Natural killer cell treated with Interleukin-12 subunit alpha and Interleukin-12 subunit beta and Interleukin-15 and Interleukin-18, amount 100 ng/mL, for 72 hours (primary cell): ENCODE measurements at places on chromosomes 4 and X. TPM values are rescaled to one million over a fixed set of nuclear protein-coding genes. Genes with fewer than 3 reads are reported as not detected.

DNA sequence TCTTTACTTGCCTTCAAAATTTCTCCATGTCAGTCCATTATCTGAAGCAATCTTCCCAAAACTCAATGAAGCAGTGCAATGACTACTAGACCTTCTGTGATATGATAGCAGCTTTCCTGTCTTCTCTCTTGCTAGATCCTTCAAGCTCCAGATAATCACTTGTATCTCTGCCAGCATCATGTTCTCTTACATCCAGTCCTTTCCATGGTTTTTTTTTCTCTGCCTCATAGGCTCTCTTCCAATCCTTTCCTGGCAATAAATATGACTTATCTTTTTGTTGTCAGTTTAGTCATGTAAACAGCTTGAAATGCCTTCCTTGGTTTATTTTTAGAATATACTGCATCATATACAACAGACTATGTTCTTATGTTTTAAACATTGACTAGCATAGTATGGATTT is 193.5 kb downstream of the CFAP299 start:
- no peak for DNase-seq

GRCh38 chr4:23958749-23959148 is 68.9 kb upstream of the PPARGC1A start:
- DNase-seq, result no peak

The ZCCHC12 gene
- not detected for total RNA-seq

GRCh38 chr4:16669036-16669435 is 229.4 kb downstream of the LDB2 start:
- no peak for DNase-seq

DNA sequence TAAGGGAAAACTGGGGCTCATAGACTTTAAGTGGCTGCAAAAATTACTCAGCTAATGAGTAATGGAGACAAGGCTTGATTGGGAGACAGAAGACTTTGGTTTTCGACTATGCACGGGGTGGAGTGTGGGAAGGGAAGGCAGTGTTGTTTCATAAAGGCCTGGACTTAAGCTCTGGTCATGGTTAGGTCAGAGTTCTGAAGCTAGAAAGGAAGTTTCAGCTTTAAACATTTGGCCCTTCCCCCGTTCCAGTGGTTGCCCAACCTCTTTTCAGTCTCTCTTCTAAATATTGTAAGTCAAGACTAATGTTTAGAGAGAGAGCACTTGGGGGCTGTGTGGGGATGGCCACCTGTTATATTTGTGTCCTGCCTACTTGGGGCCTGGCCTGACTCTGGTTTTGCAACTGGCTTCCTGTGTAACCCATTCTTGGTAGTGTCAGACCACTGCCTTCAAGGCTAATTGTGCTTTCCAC is 21.0 kb downstream of the MSN start:
- peak; percentile 76 for DNase-seq

DNA sequence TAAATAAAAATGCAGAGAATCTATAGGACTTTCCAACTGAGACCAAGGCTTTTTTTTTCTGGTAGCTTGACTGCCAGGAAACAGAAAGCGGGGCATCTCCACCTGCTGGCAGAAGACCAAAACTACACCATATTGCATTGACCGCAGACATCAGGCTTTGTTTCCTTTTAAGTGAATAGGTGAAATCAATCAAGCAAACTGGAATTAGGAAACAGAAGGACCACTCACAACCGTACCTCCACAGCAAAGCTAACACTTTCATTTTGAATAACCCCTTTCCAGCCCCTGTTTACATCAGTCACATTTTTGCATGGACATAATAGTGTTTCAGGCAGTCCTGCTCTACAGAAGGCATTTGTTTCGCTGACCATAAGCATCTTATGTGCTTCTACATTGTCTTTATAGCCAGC is 218.2 kb downstream of the IDS start:
- peak; percentile 64 for DNase-seq

The ARHGEF38 gene
- total RNA-seq, result not detected

The GRID2 gene
- total RNA-seq, result not detected

DNA sequence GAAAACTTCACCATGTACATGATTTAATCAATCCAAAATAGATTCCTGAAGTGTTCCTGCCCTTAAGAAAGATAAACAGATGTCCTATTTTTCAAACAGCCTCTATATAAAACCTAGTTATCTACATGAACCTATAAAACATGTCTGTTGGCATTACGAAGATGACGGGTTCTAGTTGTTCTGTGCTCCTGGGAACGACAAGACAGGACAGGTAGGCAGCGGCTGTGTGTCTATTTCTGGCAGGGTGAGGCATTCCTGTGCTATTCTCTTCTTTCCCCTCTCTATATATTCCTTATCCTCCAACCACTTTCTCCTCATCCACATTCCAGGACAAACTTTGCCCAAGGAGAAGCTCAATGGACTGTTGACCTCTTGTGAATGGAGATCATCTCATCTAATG is 6.1 kb downstream of the FAT1 start:
- no peak for DNase-seq

The POU4F2 gene
- not detected for total RNA-seq

The BEX1 gene
- total RNA-seq, result not detected

The HERC3 gene
- 49.6 TPM for total RNA-seq

GRCh38 chr4:113472864-113473263 is 288.7 kb downstream of the CAMK2D start:
- DNase-seq, result no peak

The FANCB gene
- total RNA-seq, result 19.1 TPM

The NWD2 gene
- not detected for total RNA-seq

The GLOD5 gene
- not detected for total RNA-seq

DNA sequence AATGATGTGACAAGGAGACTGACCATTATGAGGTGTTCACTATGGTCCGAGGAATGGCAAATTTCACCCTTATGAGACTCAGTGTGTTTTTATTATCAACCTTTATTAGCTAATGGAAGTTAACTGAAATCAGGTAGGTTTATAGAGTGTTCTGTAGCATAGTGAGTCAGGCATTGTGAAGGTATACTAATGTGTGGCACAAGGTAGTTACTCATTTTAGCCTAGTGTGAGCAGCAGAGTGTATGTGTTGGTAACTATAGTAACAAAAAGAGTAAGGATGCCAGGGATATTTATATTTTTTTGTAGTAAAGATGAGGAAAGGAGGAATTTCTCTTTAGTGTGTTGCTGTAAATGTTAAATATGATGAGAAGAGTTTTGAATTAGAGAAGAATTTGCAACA is 12.0 kb downstream of the PDLIM5 start:
- no peak for DNase-seq

The RAPGEF2 gene
- total RNA-seq, result 14.0 TPM

GRCh38 chrX:148572337-148572736 is 71.9 kb downstream of the AFF2 start:
- DNase-seq, result no peak

The ZGRF1 gene
- total RNA-seq, result 22.1 TPM
